ENCODE measurements at places on chromosomes 6 and 20.

DNA sequence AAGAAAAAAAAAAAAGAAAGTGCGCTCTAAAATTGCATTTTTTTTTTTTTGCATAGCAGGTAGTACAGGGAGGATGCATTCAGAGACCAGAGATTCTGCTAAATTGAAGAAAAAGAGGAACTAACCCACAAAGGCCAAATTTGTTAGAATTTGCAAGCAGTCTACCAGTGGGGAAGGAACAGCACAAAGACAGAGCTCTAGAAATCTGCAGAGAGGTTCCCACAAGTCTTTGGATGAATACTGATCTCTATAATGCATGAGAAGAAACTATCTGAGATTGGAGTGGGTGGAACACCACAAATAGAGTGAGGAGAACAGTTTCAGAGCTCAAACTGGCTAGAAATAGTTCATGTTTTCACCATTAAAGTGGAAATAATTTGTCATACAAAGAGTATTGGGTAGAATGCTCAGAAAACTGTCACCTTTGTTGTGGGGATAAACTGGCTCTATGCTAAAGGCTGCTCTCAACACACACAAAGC is 79.6 kb upstream of the AHI1 start:
- no peak for DNase-seq

DNA sequence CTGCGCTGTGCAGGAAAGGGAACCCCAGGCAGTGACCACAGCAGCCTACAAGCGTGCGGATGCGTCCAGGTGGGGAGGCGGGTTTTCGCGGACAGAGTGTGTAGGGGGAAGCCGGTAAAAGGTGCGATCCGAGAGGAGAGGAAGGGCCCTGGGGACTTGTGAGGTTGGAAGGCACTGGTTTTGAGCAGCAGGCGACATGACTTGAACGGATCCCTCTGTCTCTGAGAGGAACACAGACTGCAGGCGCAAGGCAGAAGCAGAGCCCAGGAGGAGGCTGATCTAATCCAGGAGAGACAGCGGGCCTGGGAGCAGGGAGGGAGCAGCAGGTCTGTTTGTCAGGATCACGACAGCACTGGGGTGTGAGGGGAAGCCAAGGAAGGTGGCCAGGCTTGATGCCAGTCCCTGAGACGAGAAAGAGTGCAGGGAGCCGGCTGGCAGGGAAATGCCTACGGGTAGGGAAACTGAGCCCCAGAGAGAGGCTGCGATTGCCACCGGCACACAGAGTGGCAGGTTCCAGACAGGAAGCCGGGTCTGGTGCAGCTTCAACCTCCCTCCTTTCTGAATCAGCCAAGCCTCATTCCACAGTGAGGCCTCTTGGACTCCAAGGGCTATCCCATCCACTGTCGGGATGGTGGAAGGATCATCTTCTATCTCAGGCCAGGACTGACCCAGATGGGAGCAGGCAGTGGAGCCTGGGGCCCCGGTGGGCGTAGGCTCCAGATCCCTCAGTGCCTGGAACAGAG is 57.1 kb downstream of the HNF4A start:
- DNase-seq, result no peak

DNA sequence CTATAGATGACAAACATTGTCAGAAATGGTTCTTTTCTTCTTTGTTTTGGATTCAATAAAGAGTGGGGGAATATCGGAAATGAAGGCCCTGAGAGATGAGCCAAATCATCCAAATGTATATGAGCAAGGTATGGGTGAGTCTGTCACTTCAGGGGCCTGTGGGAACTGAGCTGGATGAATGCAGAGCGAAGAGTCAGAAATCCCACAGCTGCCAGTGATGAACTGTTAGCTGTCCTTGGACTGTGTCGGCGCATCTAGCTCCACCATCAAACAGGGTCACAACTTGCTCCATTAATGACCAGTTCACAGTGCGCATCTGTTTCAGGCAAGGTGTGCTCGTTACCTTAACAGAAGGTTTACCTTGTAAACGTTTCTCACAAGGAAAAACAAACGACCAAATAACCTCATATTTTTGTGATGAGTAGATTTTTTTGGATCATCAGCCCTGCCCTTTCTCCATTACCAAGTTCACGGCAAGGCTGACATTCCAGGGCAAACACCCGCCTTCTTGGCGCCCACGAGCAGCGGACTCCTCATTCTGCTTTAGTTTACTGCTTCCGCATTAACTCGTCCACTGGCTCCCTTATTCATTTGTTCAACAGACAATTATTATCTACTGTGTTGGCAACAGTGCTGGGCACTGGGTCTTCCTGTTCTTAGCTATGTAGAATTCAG is 15.0 kb upstream of the CCN6 start:
- no peak for DNase-seq

DNA sequence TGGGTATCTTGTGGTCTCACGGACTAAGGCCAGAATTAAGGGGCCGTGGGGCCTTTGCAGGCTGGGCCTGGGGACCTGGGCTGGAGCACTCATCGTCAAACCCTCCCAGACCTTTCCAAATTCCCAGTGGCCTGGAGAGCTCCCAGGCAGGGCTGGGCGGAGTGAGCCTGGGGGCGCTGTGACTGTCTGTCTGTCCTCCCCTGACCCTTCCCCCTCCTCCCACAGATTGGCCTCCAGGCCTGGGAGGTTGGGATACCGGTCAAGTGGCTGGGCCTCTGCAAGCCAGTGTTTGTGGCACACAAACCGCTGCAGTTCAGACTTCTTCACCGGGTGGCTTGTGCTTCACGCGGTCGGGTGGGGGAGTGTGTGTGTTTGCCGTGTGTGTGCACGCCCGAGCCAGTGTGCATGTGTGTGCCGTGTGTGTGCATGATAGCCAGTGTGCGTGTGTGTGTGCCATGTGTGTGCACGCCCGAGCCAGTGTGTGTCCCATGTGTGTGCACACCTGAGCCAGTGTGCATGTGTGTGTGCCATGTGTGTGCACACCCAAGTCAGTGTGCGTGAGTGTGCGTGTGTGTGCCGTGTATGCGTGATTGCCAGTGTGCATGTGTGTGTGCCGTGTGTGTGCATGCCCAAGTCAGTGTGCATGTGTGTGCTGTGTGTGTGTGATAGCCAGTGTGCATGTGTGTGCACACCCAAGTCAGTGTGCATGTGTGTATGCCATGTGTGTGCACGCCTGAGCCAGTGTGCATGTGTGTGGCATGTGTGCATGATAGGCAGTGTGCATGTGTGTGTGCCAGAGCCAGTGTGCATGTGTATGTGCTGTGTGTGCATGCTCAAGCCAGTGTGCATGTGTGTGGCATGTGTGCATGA is 6.3 kb downstream of the RBBP8NL start:
- no peak for DNase-seq

GRCh38 chr20:5279661-5280060 is 37.1 kb downstream of the PROKR2 start:
- DNase-seq, result no peak

GRCh38 chr6:136446579-136447187 is 103.5 kb downstream of the MAP7 start:
- no peak for DNase-seq

DNA sequence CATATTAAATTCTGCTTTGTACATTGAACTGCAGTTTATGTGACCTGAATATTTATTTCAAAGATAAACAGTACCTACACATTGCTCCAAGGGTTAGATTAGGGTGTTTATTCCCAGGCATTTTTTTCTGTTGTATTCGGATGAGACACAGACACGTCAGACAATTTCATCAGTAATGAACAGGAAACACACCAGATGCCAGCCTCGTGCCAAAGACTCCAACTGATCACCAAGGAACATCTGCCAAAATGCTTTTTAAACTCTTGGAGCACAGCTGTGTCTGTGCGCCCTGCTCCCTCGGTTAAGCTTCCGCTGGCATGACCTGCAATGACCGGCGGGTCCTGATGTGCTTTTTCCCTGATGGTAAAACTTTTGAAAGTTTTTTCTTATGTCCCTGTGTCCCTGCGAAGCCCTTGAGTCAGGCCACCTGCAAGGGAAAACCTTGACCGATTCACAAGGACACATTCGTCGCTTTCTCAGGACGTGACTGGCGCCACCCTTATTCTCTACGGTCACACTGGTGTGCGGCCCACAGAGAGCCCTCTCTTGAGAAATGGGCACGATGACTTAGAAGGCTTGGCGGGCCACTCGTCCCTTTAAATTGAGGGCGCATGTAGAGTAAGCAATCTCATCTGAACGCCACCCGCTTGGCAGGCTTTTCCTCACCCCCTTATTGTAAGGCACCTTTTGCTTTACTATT is 173.9 kb downstream of the QKI start:
- DNase-seq, result no peak

DNA sequence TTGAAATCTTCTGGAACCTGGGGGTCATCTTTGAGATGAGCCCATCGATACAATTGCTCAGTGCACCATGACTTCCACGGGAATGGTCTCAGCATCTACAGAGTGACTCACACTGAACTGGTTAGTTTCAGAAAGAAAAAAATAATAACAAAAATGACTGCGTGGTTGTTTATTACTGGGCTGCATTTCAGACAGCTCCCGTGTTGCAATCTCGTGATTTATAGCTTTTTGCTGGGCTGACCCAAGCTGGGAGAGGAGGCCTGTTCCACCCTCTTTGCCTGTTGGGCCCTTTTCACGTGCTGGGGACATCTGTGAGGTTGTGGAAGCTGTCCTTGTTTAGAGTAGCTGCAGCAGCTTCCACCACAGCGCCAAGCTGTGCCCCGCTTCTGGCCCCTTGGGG is 225.5 kb downstream of the BMP7 start:
- no peak for DNase-seq

DNA sequence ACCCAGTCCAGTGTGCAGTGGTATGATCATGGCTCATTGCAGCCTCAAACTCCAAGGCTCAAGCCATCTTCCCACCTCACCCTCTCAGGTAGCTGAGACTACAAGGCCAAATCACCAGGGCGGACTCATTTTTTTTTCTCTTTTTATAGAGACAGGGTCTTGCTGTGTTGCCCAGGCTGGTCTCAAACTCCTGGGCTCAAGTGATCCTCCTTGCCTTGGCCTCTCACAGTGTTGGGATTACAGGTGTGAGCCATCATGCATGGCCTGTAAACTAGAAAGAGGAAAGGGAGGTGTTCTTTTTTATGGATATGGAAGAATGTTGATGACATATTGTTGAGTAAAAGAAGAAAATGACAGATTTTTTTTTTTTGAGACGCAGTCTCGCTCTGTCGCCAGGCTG is 5.1 kb upstream of the BEND3 start:
- DNase-seq, result no peak

All from NCI-H1436 treated with DMSO at 0.1 percent for 48 hours (cell line).